NCI-H1930 (cell line): ENCODE measurements at places on chromosomes 3 and 15.

GRCh38 chr3:98897701-98898100 is 3.8 kb downstream of the DCBLD2 start:
- DNase-seq: no peak

DNA sequence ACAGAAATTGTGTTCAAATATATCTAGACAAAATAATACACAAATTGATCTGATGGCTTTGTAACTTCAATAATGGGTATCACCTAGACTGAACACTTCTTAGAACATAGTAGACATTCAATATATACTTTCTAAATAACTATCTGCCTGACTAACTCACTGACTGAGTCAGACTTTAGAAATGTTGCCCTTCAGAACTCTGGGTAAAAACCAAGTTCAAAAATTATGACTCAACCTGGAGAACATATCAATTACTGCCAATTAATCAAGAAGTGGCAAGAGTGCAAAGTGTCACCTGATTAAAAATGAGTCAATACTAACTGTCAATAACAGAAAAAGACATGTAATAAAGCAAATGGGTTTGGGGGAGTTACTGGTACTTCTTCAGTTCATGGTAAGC is 144.6 kb upstream of the TMCO5A start:
- no peak for DNase-seq

GRCh38 chr15:88615303-88616107 is 5.6 kb upstream of the AEN start:
- no peak for DNase-seq

- no peak for DNase-seq
Measured at GRCh38 chr3:13346481-13347389, 73.4 kb downstream of the NUP210 start.

DNA sequence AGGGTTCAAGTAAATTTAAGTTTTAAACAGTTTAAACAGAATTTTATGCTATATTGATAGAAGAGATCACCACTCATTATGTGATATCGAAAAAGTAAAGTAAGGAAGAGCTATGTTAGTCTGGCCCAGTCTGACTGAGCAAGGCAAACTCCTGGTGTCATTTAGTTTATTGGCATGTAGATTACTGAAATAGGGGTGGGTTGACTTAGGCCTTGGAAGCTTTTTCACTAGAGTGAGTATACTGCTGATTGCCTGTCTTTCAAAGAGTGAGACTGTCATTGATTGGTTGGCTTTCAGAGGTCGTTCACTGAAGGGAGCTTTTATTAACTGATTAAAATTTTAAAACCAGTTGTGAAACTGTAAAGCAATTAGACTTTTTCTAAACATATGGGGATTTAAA is 294.5 kb downstream of the NAALADL2 start:
- no peak for DNase-seq

DNA sequence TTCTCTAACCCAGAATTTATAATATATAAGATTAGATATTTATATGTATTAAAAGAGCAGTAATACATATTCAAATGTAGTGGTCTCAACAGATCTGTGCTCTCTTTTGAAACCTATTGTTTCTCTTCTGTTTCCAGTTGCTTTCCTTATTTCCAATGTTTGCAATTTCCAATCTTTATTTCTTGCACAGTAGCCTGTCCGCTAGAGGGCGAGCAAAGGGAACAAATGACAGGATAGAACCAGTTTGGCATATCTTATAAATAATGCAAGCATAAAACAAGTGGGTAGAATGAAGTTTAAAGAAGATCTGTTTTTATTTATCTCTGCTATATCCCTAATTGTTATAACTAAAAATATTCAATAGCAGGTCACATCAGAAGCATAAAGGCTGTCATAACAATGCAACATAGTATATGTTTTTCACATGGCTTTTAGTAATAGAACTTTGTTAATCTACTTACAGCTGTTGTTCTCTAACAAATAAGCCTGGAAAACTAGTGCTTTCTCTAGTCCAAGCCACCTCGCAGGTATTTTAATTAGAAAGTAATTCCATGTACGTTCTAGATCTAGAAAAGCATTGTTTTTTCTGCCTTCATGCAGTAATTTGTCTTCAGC is 15.1 kb upstream of the TCAIM start:
- DNase-seq: no peak

- no peak for DNase-seq
Measured at GRCh38 chr3:127104586-127104985, 88.3 kb upstream of the PRR23E start.

DNA sequence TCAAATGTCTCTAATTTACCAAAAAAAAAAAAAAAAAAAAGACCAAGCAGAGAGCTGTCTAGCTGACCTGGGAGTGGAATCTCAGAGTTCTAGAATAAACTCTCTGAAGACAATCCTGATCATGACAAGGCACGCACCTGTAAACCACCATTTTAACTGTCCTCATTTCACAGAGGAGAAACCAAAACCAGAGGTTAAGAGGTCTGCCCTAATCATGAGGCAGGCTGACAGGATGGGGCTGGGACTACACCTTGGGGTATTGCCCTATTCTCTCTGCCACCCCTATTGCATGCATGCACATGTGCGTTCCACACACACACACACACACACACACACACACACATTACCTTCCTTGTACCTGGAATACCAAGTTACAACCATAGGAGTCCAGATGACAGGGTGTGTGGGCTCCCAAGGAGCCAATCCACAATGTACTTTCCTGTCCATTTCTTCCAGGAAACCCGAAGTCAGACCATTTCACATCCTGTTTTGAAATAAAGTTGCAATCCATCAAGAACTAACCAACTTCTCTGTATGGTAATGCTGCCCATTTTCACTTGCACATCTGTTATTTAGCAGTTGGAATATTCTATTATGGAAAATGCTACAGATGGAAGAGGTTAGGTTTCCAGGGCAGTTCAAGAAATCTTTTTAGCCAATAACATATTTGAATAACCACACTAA is 34.6 kb downstream of the HSPBAP1 start:
- DNase-seq: no peak

- DNase-seq: no peak
Measured at GRCh38 chr15:26634319-26634718, 138.5 kb downstream of the GABRB3 start.

- DNase-seq: no peak
Measured at GRCh38 chr15:63370764-63371163, 10.9 kb downstream of the CA12 start.

DNA sequence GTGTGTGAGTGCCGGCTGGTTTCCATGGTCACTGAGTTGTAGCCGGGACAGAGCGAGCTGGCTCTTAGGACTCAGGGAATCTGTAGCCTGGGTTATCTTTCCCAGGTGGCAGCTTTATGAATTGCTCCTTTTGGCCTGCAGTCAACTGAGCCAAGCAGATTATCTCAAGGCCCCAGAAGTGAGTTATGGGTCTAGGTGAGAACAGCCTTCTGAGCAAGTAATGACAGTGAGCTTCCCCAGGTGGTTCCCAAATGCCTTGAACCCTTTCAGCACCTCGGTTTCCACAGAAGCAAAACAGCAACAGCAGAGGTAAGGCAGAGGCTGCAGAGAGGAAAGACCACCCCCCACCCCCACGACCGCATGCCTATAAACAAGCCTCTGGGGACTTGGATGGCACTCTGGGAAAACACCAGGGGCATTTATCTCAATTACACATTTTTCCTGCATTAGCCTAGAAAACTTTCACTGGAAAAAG is 56.7 kb upstream of the DGKG start:
- no peak for DNase-seq

DNA sequence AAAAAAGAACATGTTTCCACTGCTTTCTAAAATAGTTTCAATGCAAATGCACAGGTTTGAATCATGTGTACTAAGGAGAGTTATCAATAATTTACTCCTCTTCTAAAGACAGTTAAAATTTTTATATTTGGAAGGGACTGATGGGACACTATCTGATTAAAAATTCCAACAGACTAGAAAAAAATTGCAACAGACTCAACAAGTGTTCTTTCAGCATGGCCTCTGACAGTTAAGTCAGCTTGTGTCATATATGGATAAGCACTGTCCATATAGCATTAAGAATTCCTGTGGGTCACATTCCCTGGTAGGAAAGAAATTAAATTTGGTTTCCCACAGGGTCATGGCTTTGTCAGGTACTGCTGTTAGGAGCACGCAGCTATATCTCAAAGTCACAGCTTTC is 96.8 kb downstream of the OSBPL10 start:
- no peak for DNase-seq

DNA sequence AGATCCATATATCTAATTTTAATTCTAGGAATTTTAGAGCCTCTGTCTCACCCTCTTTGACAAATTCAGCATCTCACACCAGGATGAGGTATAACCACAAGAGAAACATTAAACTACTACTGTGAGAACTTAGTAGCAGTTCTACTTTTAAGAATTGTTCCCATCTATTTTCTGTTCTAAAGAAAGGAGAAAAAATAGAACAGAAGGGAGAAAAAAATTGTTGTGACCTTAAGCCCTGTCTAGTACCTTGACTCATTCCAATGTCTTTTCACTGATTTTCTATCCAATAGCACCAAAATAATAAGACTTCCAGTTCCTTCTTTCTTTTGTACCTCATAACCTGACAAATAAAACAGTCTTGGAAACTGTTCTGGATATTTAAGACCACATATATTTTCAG is 37.0 kb downstream of the FRMD5 start:
- DNase-seq: no peak

DNA sequence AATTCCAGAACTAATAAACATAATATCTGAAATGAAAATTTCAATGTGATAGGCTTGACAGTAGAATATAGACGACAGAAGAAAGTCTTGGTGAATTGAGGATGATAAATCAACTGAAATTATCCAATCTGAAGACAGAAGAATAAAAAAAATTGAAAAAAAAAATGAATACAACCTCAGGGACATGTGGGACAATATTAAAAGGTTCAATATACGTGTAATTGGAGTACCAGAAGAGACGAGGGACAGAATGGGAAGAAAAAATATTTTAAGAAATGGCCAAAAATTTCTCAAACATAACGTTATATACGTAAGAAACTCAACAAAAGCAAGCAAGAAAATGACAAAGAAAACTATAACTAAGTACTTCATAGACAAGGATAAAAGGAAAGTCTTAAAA is 43.3 kb upstream of the HCLS1 start:
- DNase-seq: no peak

- DNase-seq: no peak
Measured at GRCh38 chr3:98999675-99000074, 98.2 kb upstream of the DCBLD2 start.

- no peak for DNase-seq
Measured at GRCh38 chr3:31908391-31909097, 72.5 kb downstream of the OSBPL10 start.

- DNase-seq: no peak
Measured at GRCh38 chr15:101039461-101039860, 120.3 kb downstream of the LRRK1 start.

GRCh38 chr3:11014253-11014652 is 21.7 kb downstream of the SLC6A1 start:
- no peak for DNase-seq

DNA sequence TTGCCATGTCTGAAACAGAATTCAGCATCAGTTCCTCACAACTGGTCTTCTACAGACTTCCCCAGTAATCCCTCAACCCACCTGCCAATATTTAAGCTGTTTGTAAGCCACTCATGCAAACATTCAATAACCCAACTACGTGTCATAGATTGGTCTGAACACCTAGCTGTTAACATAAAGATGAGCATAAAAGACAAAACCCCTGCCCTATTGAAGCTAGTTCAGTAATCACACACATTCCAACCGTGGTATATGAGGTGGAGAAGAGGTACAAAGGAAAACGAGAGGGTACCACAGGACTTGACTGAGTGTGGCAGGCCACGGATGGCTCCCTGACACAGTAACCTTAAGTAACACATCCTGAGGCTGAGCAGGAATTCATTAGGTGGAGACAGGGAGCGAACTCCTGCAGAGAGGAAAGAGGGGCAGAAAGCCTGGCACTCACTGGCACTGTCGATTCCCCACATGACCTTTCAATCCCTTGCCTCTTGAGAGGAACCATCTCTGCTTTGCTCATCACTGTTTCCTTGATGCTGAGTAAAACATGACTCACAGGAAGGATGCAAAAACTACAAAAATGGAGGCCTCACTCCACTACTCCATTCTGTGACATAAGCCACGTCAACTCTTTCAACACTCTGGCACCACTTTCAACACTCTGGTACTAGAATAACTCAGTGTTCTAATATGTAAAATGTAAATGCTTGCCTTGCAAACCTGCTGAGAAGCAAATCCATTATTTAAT is 31.3 kb downstream of the RPN1 start:
- DNase-seq: no peak

DNA sequence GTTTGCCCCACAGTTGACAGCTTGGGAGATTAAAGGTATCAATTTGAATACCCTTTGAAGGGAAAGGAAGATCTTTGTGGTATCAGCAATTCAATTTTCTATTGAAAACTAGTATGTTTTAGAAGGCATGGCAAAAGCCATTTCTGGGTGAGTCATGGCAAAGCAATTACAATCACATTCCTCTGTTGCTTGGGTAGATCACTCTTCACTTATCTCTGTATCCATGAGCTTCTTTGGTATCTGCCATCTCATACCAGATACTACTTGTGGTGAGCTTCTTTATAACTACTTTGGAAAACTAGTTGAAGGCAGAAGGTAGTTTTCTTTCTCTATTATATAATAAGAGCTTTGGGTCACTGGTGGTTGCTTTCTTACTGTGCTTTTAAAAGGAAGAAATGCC is 28.3 kb upstream of the LSAMP start:
- DNase-seq: no peak

DNA sequence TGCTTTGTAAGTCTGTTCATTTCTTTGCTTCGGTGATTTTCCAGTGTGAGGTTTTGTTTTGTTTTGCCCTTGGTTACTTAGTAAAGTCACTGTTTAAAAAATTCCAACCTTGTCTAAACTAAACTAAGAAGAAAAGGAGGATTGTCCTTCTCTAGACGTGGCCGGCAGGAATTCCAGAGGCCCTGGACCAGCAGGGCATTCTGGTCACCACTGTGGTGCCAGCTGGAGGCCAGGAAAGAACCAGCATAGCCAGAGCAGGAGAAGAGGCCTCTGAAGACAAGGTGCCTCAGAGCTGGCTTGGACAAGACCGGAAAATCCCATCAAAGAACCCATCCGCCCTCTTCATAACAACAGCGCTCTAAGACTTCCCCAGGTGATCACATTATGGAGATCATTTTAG is 8.2 kb downstream of the PLOD2 start:
- DNase-seq: no peak

- DNase-seq: no peak
Measured at GRCh38 chr3:69033470-69033869, 18.7 kb downstream of the TMF1 start.

GRCh38 chr3:12954891-12955650 is 113.7 kb upstream of the RPL32 start:
- DNase-seq: no peak

- peak; percentile 16 for DNase-seq
Measured at GRCh38 chr3:106635271-106635670, 742.0 kb upstream of the CCDC54 start.

GRCh38 chr3:159974-160373 is 36.6 kb upstream of the CHL1 start:
- DNase-seq: no peak

- DNase-seq: no peak
Measured at GRCh38 chr3:31379598-31379997, 153.1 kb upstream of the STT3B start.

DNA sequence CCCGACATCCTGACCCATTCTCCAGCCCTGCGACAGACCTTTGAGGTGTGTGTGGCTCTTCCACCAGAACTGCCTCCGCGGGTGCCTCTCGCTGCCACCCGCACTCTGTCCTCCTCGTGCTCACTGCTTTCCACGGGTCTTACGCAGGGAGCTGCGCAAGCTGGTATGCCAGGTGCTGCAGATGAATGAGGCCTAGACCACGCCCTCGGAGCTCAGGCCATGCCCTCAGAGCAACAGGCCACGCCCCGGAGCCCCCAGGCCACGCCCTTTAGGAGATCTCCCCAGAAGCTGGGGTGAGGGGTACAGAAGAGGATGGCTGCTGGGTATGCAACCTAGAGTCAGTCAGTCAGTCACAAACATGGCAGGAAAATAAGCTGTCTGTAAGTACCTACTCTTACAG is 300.3 kb downstream of the GABRG3 start:
- no peak for DNase-seq
